ENCODE measurements at places on chromosomes 4 and X. TPM values are rescaled to one million over a fixed set of nuclear protein-coding genes. Genes with fewer than 3 reads are reported as not detected.
A peak's percentile ranks its signal among the peaks of the same experiment; 100 is the strongest.

- no peak for DNase-seq
- no peaks in the 10 kb centered on the region for H3K4me1 ChIP-seq
- H3K27me3 ChIP-seq = no peaks in the 10 kb centered on the region
- H3K4me3 ChIP-seq = no peak overlapping the region
- H3K36me3 ChIP-seq = no peaks in the 10 kb centered on the region
- no peak overlapping the region for H3K27ac ChIP-seq
Observed at GRCh38 chrX:111114806-111115205, 18.8 kb downstream of the PAK3 start.

The PNMA5 gene
- total RNA-seq = not detected

The FRMD7 gene
- not detected for total RNA-seq

- no peak overlapping the region for H3K4me3 ChIP-seq
- H3K4me1 ChIP-seq = no peaks in the 10 kb centered on the region
- no peaks in the 10 kb centered on the region for H3K27me3 ChIP-seq
Observed at GRCh38 chr4:118898684-118899138, 10.1 kb downstream of the SYNPO2 start.

GRCh38 chr4:183211533-183211932 lies 108.5 kb downstream of the CLDN22 start:
- no peaks in the 10 kb centered on the region for H3K27me3 ChIP-seq
- H3K36me3 ChIP-seq = peaks cover 3% of the 10 kb centered on the region
- no peak for DNase-seq
- H3K4me1 ChIP-seq = no peaks in the 10 kb centered on the region
- no peak overlapping the region for H3K27ac ChIP-seq

The KLB gene
- not detected for total RNA-seq

- no peak for DNase-seq
- no peaks in the 10 kb centered on the region for H3K27me3 ChIP-seq
- no peaks in the 10 kb centered on the region for H3K4me1 ChIP-seq
- no peak overlapping the region for H3K27ac ChIP-seq
Observed at GRCh38 chrX:96978906-96979305, 95.2 kb downstream of the RPA4 start.

DNA sequence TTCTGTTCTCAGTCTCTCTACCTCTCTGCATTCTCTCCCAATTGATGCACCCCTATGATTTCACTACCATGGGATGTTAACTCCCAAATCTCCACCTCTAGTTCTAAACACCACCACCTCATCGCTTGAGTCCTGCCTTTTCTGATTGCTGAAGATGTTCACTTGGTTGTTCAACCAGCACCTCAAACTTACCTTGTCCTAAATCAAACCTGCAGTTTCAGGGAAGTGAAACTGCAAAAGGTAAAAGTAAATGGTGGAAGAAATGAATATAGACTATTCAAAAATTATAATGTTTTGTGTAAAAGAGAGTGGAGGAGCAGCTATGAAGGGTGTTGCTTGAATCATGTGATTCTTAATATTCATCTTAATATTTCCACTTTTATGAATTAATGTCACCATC lies 91.0 kb downstream of the PDE5A start:
- DNase-seq = no peak
- no peaks in the 10 kb centered on the region for H3K4me1 ChIP-seq
- H3K4me3 ChIP-seq = no peak overlapping the region
- peaks cover 33% of the 10 kb centered on the region for H3K36me3 ChIP-seq

DNA sequence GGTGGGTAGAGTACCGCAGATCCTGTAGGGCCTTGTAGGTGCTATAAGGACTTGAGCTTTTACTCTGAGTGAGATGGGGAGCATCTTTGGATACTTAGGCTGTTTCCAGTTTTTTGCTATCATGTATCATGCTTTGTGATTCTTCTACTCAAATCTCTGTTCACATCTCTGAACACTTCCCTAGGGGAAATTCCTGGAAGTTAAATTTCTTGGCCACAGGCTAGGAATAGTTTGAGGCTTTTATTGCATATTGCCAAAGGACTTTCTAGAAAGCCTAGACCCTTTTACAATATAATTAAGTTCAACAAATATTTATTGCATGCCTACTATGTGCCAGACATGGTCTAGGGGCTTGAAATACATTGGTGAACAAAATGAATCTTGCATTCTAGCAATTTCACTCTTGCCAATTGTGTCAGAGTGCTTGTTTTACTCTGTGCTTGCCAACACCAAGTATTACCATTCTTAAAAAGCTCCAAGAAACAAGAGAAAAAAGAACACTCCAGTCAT lies 4.1 kb upstream of the PGRMC1 start:
- no peak for DNase-seq
- no peak overlapping the region for H3K4me3 ChIP-seq
- H3K27ac ChIP-seq = no peak overlapping the region
- peaks cover 8% of the 10 kb centered on the region for H3K4me1 ChIP-seq
- H3K36me3 ChIP-seq = no peaks in the 10 kb centered on the region

DNA sequence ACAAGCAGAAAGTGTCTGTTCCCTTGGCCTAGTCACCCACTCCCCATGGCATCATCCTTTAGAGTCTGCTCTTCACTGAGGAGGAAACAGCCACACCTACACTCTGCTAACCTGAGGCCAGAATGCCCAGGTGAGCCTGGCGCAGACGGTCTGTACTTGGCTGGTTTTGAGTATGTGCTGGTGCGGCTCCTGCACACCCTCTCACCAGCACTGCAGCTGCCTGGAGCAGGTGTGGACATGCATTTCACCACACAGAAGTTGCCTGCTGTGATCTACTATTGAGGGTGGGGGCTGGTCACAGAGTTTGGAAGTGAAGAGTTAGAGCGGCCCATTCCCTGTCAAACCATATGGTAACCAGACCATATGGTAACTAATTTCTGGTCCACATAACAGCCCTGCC lies 39.5 kb downstream of the KANTR start:
- H3K4me1 ChIP-seq = no peaks in the 10 kb centered on the region
- H3K36me3 ChIP-seq = no peaks in the 10 kb centered on the region
- H3K4me3 ChIP-seq = no peak overlapping the region
- H3K27me3 ChIP-seq = no peaks in the 10 kb centered on the region
- no peak overlapping the region for H3K27ac ChIP-seq

The MAGEB4 gene
- not detected for total RNA-seq

- H3K4me3 ChIP-seq = peak overlapping the region; percentile 59
- no peaks in the 10 kb centered on the region for H3K27me3 ChIP-seq
- H3K4me1 ChIP-seq = peaks cover 4% of the 10 kb centered on the region
- no peak overlapping the region for H3K27ac ChIP-seq
- no peak for DNase-seq
- peaks cover 2% of the 10 kb centered on the region for H3K36me3 ChIP-seq
Observed at GRCh38 chr4:4860600-4861389, 1.3 kb downstream of the MSX1 start.

The XAGE3 gene
- total RNA-seq = not detected

The SPANXA2 gene
- total RNA-seq = not detected

DNA sequence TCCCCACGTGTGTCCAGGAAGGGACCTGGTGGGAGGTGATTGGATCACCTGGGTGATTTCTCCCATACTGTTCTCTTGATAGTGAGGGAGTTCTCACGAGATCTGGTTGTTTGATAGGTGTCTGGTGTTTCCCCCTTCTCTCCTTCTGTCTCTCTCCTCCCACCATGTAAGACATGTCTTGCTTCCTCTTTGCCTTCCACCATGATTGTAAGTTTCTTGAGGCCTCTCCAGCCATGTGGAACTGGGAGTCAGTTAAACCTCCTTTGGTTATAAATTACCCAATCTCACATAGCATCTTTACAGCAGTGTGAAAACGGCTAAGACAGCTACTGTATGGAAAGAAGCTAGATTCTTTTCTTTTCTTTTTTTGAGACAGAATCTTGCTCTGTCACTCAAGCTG lies 21.6 kb upstream of the FGG start:
- DNase-seq = no peak
- no peak overlapping the region for H3K27ac ChIP-seq
- no peaks in the 10 kb centered on the region for H3K4me1 ChIP-seq
- no peaks in the 10 kb centered on the region for H3K36me3 ChIP-seq

- H3K4me3 ChIP-seq = no peak overlapping the region
- H3K36me3 ChIP-seq = no peaks in the 10 kb centered on the region
- H3K4me1 ChIP-seq = peaks cover 3% of the 10 kb centered on the region
- no peaks in the 10 kb centered on the region for H3K27me3 ChIP-seq
- no peak overlapping the region for H3K27ac ChIP-seq
Observed at GRCh38 chrX:106957856-106958255, 37.7 kb downstream of the CLDN2 start.

DNA sequence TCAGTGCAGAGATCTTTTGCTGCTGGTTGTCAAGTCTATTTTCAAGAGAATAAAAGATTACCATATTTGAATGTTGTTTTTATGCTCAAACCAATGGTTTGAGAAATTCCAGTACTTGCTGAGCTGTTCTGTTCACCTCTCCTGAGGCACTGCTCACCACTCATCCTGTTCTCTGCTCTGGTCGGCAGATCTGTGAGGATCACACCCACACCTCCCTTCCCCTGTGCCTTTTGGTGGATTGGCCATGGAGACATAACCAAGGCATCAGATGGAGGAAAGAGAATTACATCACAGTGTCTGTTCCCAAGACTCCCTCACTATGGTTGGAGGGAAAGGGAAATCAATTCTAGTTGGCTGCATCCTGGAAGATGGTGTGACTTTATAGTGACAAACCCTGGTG lies 391.6 kb downstream of the ARHGAP24 start:
- no peak overlapping the region for H3K27ac ChIP-seq
- no peaks in the 10 kb centered on the region for H3K27me3 ChIP-seq
- H3K4me3 ChIP-seq = no peak overlapping the region
- H3K36me3 ChIP-seq = no peaks in the 10 kb centered on the region
- no peak for DNase-seq

- H3K4me1 ChIP-seq = no peaks in the 10 kb centered on the region
- no peaks in the 10 kb centered on the region for H3K27me3 ChIP-seq
- no peaks in the 10 kb centered on the region for H3K36me3 ChIP-seq
- H3K4me3 ChIP-seq = no peak overlapping the region
- no peak overlapping the region for H3K27ac ChIP-seq
- DNase-seq = no peak
Observed at GRCh38 chr4:168388890-168389289, 70.3 kb upstream of the DDX60 start.

GRCh38 chr4:42821230-42821629 lies 71.3 kb upstream of the GRXCR1 start:
- H3K4me3 ChIP-seq = no peak overlapping the region
- no peaks in the 10 kb centered on the region for H3K4me1 ChIP-seq
- no peak for DNase-seq
- H3K36me3 ChIP-seq = no peaks in the 10 kb centered on the region

- no peak overlapping the region for H3K4me3 ChIP-seq
- DNase-seq = no peak
- H3K4me1 ChIP-seq = no peaks in the 10 kb centered on the region
- no peak overlapping the region for H3K27ac ChIP-seq
Observed at GRCh38 chrX:124827258-124827845, 481.0 kb downstream of the SH2D1A start.

DNA sequence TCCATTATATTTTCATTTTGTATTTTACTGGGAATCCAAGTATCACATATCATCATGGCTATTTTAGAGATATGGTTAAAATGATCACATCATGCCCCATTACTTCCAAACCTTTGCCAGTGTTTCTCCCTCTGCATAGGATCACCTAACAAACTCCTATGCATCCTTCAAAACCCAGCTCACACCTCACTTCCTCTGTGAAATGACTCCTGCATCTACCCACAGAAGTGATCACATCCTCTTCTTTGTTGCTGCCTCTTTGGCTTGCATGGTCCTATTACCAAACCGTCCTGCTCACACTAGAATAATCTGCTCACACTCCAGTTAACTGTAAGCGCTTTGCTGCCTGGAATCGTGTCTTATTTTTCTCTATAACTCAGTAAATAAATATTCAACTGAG lies 74.7 kb upstream of the C4orf50 start:
- DNase-seq = no peak
- H3K36me3 ChIP-seq = no peaks in the 10 kb centered on the region
- no peak overlapping the region for H3K27ac ChIP-seq
- no peaks in the 10 kb centered on the region for H3K27me3 ChIP-seq
- H3K4me3 ChIP-seq = no peak overlapping the region
